ENCODE measurements at places on chromosomes 13 and 19. TPM values are rescaled to one million over a fixed set of nuclear protein-coding genes. Genes with fewer than 3 reads are reported as not detected.

Gene CYP4F12
- total RNA-seq = not detected

- H3K36me3 ChIP-seq = no peaks in the 10 kb centered on the region
- no peaks in the 10 kb centered on the region for H3K27me3 ChIP-seq
- H3K27ac ChIP-seq = no peak overlapping the region
- DNase-seq = no peak
Measured at GRCh38 chr13:87331178-87331577, 340.0 kb upstream of the SLITRK5 start.

DNA sequence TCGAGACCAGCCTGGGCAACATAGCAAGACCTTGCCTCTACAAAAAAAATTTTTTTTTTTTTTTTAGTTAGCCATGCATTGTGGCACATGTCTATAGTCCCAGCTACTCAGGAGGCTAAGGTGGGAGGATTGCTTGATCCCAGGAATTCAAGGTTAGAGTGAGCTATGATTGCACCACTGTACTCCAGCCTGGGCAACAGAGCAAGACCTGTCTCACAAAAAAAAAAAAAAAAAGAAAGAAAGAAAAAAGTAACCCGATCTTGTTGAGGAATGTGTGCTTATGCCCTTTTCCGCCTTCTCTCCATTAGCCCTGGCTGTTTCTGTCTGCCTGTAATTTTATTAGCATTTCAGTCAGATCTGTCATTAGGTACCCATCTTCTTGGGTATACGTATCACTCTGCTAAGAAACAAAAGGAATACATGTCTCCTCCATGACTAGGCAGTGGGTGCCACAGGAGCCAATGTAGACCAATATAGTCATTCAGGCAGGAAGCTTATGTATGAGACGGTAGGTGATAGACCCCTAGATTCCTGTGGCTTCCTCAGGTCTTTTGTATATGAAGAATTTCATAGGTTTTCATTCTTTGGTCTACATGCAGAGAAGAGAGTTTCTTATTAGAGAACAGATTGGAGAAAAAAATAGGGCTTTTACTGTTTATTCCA is 59.6 kb upstream of the NPAS1 start:
- H3K27me3 ChIP-seq = peaks cover 5% of the 10 kb centered on the region
- H3K36me3 ChIP-seq = peaks cover 5% of the 10 kb centered on the region

Gene MBD3L2
- total RNA-seq = not detected

Gene PTPRS
- total RNA-seq = 93.7 TPM

Gene PEAK3
- 0.97 TPM for total RNA-seq

All from endothelial cell (in vitro differentiated cells).